NCI-H2107 (cell line): ENCODE measurements at places on chromosomes 6 and 20.

DNA sequence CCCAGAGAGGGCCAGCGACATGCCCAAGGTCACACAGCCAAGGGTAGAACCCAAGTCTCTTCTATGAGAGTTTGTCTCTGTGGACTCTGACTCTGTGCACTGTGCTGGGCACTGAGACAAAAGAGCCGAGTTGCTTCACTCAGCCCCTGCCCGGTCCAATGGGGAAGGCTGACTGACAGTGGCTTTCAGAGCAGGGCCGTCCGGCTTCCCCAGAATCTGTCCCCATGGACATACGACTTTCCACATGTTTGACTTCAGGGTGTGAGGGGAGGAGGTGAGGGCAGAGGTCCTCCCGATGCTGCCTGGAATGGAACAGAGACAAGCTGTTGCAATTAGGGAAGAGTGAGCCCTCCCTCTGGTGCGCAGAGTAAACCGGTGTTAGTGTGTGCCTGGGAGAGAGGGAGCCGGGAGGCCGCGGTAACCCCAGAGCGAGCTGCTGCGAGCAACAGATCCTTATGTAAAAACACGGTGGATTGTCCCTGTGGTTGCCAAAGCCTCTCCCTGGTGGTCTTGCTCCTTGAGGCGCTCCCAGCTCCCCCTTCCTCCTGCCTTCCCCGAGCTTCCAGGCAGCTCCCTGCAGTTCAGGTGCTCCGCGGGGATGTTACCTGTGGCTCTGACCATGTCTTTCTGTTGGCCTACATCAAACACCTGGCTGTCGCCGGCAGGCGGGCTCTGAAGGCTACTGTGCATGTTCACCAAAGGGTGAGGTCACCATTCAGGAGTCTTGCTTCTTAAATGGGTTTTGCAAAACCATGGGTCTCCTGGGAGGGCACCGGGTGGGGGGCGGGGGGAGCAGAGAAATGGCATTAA, 672 bp downstream of the SIRPA start:
- no peak for DNase-seq

- DNase-seq: no peak
These were observed 5.6 kb upstream of the GRM4 start for GRCh38 chr6:34151321-34152041.

- DNase-seq: no peak
These were observed 20.3 kb downstream of the SNTA1 start for GRCh38 chr20:33423141-33423834.

DNA sequence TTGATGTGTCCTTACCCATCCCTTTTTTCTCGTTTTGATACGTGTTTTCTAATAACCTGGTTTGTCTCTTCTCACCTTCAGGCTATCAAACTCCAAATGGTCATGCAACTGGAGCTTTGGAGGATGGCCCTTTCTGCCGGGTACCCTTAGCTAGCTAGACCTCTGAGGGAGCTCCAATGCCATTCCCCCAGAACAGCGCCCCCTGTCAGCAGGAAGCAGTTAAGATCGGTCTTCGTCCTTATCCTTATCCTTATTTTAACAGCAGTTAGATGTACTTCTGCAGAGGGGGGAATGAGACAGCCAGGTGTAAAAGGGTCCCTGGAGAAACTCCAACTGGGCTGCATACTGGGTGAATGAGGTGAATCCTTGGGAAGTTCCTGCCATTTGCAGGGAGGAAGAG, 37.2 kb downstream of the SEL1L2 start:
- DNase-seq: no peak

DNA sequence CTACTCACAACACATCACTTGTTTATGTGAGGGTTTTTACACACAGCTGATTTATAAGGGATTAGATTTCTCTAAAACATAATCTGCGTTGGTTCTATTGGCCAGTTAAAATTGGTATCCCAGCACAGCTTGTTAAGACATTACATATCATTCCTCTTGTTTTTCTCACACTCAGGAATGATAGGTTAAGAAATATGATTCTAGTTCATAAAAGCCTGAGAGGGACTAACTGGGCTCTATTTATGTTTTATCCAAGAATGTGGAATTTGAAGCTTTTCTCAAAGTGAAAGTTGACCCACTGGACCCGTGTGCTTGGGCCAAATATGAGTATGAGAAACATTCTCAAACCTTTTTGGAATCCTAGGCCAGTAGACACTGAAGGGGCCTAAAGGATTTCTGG, 117.3 kb downstream of the TMEM170B start:
- DNase-seq: no peak

DNA sequence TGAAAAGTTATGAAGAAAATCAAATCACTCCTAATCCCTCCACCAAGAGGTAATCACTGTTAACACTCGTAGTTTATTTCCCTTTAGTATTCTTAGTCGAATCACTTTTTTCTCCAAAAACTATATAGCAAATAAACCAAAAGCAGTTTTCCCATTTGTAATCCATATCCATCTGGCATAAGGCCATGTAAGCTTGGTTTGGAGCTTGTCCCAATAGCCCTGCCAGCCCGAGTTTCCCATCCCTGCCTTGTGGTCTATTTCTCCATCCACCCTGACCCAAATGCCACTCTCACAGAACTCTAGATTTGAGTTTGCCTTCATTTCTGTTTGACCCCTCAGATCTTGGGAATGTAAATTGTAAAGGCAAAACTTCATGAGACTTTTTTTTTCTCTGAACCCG, 71.8 kb upstream of the DSP start:
- DNase-seq: no peak

DNA sequence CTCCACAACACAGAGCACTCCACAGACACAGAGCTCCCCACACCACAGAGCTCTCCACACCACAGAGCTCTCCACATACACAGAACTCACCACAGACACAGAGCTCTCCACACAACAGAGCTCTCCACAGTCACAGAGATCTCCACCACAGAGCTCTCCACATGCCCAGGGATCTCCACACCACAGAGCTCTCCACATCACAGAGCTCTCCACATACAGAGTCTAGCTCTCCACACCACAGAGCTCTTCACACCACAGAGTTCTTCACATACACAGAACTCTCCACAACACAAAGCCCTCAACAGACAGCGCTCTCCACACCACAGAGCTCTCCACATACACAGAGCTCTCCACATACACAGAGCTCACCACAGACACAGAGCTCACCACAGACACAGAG, 55.3 kb downstream of the ERMARD start:
- no peak for DNase-seq

GRCh38 chr6:109498052-109498451, 15.0 kb upstream of the ZBTB24 start:
- no peak for DNase-seq

GRCh38 chr6:106223300-106223930, 102.1 kb downstream of the ATG5 start:
- no peak for DNase-seq

DNA sequence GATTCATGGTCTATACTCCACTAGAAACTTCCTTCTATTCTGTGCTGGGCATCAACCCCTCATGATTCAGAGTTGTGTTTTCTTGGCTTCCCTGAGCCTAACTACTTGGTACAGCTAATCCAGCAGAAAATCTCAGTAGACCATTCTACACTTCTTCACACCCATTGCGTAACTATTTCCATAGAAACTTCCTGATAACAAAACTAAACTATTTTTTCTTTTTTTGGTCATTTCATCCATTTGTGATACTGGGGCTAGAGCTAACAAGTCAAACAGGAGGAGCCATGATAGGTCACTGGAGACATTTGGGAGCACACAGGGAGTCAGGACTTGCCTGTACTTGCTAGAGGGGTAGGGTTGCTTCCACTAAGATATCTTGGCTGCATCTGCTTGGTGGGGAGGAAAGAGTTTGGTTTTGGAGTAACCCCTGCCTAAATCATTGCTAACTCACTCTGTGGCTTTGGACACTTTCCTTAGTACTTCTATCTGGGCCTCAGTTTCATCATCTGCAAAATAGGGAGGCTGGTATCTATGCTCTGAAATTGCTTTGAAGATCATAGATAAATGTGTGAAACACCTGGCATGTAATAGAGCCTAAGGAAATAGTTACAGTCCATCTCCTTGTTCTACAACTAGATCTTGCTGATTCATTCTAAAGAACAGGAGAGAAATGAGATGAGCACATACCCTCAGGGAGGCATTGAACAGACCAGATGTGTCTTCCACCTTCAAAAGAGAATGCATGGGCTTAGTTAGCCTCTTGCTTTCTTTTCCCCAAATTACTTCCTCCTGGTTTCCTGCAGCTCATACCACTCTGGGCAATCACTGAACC, 127.9 kb upstream of the ADGRF1 start:
- DNase-seq: no peak

GRCh38 chr6:157519255-157520116, 138.5 kb downstream of the ZDHHC14 start:
- DNase-seq: no peak

- DNase-seq: no peak
These were observed 4.7 kb downstream of the CD40 start for GRCh38 chr20:46122516-46123481.

DNA sequence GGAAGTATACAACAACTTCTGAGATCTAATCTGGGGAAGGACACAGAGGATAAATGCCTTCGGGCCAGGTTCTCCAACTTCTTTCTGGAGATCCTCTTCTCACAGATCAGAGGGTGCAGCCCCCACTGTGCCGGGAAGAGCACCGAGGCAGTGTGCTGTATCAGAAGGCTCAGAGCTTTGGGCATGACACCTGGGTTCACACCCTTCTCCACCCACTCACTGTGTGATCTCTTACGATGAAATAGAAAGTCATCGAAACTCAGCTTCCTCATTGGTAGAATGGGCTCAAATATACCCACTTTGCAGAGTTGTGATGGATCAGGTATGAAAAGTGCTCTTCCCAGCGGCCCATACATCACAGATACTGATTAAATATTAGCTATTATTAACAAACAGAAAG, 347.5 kb upstream of the SOX4 start:
- no peak for DNase-seq

- DNase-seq: no peak
These were observed 22.2 kb downstream of the SAMHD1 start for GRCh38 chr20:36929290-36929689.

DNA sequence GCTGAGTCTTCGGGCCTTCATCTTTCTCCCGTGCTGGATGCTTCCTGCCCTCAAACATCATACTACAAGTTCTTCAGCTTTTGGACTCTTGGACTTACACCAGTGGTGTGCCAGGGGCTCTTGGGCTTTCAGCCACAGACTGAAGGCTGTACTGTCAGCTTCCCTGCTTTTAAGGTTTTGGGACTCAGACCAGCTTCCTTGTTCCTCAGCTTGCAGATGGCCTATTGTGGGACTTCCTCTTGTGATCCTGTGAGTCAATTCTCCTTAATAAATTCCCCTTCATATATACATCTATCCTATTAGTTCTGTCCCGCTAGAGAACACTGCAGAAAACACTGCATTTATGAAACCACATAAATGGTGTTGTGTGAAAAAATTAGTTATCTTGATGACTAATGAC, 13.9 kb upstream of the BCLAF1 start:
- DNase-seq: no peak

DNA sequence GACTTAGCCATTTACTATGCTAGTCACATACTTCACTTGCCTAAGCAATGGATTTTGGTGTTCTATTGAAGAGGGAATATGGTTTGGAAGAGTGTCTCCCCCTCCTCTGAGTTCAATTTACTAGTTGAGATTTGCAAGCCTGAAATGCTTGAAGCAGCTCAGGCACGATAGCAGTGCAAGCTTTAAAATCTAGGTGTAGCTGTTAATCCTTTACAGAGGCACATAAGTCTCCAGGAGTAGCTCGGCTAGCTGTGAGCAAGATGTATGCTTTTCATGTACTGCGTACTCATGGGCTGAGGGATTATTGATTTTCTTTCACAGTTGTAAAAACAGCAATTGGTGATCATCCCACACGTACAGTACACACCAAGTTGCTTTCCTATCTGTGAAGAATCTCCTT, 726 bp downstream of the FLRT3 start:
- DNase-seq: no peak

GRCh38 chr6:89413006-89413400, 930 bp upstream of the RRAGD start:
- no peak for DNase-seq

- no peak for DNase-seq
These were observed 312.2 kb downstream of the ADGRG6 start for GRCh38 chr6:142613981-142614380.
